ENCODE measurements at places on chromosomes 6 and 20. TPM values are rescaled to one million over a fixed set of nuclear protein-coding genes. Genes with fewer than 3 reads are reported as not detected.

DNA sequence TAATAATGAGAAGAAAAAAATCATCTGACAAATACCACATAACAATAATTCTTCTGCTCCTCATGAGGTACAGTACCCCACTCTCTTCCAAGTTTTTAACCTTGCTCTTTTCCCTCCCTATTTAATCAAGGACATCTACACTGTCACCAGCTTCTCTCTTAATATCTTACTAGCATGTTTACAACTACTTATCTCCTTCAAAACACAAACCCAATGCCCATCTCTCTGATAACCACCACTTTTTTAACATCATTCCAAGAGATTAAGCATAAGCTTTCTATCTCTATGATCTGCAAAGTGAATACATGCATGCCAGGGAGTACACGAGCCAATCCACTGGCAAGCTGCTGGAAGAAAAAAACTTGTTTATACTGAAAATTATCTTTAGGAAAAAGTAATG lies 10.3 kb downstream of the CEP85L start:
- no peak for DNase-seq

DNA sequence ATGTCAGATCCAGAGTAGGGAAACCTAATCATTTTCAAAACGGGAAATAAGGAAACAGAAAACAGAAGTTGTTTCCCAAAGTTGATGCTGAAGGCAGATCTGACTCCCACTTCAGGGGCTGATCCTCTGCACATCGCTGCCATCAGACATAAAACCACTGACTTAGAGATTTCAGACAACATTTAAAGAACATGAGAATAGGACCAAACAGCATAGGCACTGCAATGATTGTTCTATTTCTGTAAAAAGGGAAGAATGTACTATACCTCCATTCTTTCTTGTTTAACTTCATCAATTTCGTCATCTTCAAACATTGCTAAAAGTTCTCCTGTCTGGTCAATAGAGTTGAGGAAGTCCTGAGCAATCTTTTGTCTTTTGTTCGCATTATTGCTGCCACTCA lies 324.7 kb upstream of the RUNX2 start:
- DNase-seq = no peak

- DNase-seq = peak; percentile 99
Observed at GRCh38 chr6:5132731-5133130, 47.6 kb downstream of the PPP1R3G start.

DNA sequence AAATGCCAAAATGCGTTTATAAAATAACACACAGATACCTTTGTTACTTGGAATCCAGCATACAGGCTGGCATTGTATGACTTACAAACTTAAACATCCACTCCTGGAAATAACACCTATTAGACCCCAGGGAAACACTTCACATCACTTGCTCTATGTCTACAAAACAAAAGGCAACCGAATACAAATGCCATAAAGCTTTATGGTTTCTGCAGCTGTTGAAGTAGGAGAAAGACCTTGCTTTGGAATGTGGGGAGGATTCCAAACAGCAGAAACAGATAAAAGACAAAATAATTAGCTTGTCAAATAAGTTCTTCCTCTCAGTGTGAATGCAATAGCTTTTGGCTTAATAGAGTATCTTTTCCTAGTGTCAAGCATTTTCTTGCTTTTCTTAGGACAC lies 9.8 kb upstream of the AMD1 start:
- no peak for DNase-seq

- DNase-seq = no peak
Observed at GRCh38 chr6:62672989-62673388, 387.0 kb upstream of the KHDRBS2 start.

- no peak for DNase-seq
Observed at GRCh38 chr6:88871498-88871897, 91.9 kb downstream of the RNGTT start.

DNA sequence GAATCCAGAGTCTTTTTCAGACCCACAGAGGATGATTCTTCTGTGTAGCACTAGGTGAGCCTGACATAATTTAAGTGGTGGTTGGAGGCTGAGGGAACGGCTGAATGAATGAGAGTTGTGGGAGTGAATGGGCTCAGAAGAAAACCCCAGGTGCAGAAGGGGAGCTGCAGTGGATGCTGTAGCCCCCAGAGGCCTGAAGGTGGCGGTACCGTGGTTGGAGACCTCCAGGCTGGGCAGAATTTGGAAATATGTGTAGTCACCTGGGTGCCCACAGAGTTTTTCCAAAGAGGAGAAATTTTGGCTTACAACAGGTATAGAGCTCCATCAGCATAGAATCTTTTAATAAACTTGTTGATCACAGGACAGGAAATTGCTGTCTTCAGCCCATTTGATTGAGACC lies 6.5 kb upstream of the RAET1G start:
- DNase-seq = no peak

- DNase-seq = peak; percentile 30
Observed at GRCh38 chr20:7770578-7770977, 169.7 kb downstream of the HAO1 start.

DNA sequence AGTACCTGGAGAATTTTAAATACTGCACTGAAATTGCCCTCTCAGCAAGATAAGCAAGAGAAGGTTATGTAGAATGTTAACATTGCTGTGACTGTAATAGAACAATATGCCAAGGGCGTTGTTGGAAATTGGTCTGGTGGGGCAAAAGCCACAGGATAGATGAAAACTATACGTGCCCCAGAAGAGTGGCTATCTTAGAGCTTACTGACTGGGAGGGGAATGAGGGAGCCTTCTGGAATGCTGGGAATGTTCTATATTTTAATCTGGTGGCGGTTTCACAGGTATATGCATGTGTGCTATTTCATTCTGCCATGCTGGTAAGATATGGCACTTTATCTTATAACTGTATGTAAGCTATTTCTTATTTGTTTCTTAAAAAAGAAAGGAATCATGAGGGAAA lies 35.2 kb upstream of the YWHAB start:
- no peak for DNase-seq

DNA sequence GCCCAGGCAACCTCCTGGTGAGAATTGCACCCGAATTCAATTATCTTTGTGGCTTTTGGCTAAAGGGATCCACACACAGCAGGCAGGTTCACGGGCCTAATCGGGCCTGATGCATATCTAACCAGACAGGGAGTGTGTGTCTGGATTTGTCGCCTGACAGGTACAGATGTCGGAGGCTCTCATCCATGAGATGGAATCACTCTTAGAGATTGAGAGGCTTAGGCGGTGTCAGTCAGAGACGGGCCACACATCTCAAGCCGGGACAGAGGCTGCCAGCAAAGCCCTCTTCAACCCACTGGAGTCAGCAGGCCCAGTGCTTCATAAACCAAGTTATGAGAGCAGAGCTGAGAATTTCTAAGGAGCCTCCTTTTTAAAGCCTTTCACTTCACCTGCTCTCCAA lies 247.0 kb downstream of the LRFN2 start:
- no peak for DNase-seq

- peak; percentile 56 for DNase-seq
Observed at GRCh38 chr6:108133594-108134179, 32.1 kb upstream of the NR2E1 start.

GRCh38 chr6:112482373-112482772 lies 135.2 kb downstream of the RFPL4B start:
- peak; percentile 60 for DNase-seq

DNA sequence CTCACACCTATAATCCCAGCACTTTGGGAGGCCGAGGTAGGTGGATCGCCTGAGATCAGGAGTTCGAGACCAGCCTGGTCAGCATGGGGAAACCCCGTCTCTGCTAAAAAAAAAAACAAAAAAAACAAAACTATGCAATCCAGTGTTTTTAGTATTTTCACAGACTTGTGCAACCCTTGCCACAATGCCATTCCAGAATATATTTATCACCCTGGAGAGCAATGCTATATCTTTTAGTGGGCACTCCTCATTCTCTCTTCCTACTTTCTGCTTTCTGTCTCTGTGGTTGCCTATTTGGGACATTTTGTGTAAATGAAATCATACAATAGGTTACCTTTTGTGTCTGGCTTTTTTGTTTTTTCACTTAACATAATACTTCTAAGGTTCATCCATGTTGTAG lies 39.1 kb upstream of the MROH8 start:
- no peak for DNase-seq

DNA sequence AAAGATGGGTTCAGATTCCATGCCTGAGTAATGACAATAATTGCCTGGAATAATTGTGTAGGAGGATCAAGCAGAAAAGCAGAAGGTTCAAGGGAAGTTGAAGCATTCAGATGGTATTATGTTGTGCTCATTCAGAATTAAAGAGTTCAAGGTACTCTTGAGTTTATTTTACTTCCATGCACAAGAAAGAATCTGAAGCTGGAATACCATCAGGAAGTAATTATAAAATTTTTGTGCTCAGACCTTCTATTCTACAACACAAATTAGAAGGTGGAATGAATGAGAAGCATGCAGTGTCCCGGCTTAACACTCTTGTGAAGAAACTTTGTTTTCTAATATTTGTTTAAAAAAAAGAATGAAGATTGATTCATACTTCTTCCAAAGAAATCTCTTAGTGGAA lies 139.4 kb upstream of the ENPP5 start:
- peak; percentile 10 for DNase-seq

- peak; percentile 73 for DNase-seq
Observed at GRCh38 chr20:9344083-9344920, 170.1 kb upstream of the LAMP5 start.

DNA sequence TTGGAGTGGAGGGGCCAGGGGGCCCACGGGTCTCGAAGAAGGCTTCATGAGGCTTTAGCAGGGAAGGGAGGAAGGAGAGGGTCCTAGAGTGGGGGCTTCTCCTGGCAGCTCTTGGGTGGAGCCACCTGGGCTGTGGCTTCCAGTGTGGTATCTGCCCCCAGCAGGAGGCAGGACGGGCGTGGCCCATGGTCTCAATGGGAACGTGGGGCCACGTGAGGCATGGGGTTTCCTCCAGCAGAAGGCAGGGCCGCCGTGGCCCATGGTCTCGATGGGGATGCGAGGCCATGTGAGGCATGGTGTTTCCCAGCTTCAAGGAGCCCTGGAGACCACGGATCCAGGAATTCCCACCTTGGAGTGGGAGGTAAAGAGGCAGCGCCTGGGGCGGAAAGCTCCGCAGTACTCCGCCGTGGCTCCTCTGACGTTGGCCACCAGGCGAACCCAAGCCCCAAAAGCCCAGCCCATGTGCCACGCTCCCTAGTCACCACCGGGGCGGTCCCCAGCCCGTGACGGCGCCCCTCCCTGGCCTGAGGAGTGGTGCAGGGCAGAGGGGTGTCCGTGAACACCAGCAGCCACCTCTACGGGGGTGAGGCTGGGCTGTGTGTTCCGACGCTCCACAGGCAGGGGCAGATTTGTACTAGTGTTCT lies 62.0 kb upstream of the GATA5 start:
- DNase-seq = no peak

GRCh38 chr20:39983655-39984054 lies 705.4 kb downstream of the MAFB start:
- no peak for DNase-seq

DNA sequence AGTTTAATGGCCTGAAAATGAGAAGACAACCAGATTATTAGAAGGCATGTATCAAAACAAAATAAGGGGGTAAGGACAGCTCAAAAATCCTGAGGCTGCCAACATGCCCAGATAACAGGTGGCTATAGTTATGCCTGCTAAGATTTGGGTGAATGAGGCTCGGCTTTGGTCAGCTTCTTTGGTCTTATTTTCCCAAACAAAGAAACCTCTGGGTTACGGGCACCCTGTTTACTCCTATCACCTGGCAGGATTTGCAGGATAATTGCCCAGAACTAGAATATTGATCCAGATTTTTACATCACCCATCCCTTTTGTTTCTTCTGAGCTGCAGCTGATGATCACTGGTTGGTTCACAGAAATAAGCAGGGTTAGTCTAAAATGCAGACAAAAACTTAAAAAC lies 74.3 kb downstream of the SLC16A10 start:
- DNase-seq = no peak

- peak; percentile 74 for DNase-seq
Observed at GRCh38 chr20:11001764-11002540, 328.2 kb upstream of the JAG1 start.

- peak; percentile 80 for DNase-seq
Observed at GRCh38 chr6:108650781-108651180, 90.1 kb downstream of the FOXO3 start.

- DNase-seq = no peak
Observed at GRCh38 chr6:40946738-40947301, 92.2 kb downstream of the UNC5CL start.

DNA sequence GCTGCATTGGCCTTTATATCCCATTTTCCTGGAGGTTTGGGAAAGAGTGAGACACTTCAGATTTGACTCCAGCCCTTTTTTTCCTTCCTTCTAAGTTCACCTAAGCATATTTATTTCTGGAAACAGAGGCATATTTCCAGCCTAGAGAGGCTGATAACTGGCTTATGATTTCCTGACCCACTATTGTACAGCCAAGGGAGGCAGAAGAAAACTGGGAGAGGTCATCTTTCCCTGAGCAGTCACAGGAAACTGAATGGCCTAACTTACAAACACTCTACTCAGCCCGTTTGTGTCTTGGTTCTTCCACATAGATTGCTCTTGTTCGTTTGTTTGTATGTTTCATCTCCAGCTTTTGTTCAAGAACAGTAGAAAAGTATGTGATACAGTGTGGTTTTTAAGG lies 64.2 kb upstream of the LTV1 start:
- no peak for DNase-seq

- no peak for DNase-seq
Observed at GRCh38 chr6:143952947-143953701, 54.9 kb downstream of the PLAGL1 start.

DNA sequence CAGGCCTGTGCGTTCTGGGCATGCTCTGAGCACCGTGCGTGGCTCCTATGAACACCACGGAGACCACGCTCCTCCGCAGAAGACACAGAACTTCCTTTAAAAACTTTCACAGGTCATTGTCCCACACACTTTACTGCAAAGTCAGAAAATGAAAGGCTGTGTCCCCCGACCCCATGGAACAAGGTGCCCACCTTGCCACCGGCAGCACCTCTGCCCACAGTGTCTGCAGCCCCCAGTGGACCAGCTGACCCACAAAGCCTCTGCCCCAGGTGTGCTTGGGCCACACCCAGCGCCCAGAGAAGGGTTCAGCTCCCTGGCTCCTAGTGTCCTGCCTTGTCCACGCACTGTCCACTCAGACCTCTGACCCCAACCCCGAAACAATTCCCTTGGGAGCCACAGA lies 8.7 kb downstream of the TAF4 start:
- DNase-seq = no peak

GRCh38 chr6:118894425-118895260 lies 691 bp downstream of the ASF1A start:
- peak; percentile 59 for DNase-seq

Gene RRAGD
- total RNA-seq = 1.8 TPM

Gene GPSM3
- 1.3 TPM for total RNA-seq

Gene MACROD2
- total RNA-seq = 1.0 TPM

Gene ADTRP
- total RNA-seq = 1.3 TPM

Gene SESN1
- total RNA-seq = 30.6 TPM

Gene HLA-DQA1
- not detected for total RNA-seq

Gene EFCAB8
- under 0.01 TPM for total RNA-seq

Gene PRR18
- total RNA-seq = not detected
